ENCODE measurements at places on chromosomes 6 and 20.

GRCh38 chr20:25237610-25238318 is 10.1 kb upstream of the PYGB start:
- DNase-seq = no peak

DNA sequence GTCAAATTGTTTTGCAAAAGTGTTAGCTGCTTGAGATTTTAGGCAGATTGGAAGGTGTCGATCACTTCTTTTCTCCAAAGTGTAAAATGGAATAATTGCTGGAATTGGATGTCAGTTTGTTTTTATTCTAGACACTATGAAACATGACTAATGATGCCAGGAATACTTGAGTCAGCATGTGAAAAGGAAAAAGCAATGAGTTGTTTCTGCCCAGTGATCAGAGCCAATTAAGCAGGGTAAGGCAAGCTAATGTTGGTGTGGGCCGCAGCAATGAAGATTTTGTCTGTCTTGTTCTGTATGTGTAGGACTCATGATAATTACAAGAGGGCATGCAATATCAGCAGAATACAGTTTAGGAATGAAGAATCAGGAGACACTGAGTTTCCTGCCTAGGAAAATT is 110.3 kb downstream of the CARMIL1 start:
- no peak for DNase-seq

DNA sequence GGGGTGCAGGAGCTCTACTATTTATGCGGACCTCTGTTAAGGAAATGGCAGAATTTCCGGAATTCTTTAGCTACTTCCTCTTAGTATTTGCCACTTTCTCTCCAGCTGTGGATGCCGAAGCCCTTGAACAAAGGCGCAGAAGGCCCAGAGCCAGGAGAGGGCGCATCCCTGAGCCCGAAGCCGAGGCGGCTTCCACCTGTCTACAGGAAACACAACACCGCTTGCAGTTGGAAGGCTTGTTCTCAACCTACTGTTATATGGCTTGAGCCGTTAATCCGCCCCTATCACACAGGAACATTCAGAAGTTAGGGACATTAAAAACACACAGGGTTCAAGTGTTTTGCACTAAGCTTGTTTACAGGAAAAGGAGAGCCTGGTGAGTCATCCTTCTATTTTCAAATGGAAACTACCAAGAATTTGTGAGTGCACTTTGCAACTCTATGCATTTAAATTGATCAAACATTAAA is 417.1 kb downstream of the BCKDHB start:
- no peak for DNase-seq

DNA sequence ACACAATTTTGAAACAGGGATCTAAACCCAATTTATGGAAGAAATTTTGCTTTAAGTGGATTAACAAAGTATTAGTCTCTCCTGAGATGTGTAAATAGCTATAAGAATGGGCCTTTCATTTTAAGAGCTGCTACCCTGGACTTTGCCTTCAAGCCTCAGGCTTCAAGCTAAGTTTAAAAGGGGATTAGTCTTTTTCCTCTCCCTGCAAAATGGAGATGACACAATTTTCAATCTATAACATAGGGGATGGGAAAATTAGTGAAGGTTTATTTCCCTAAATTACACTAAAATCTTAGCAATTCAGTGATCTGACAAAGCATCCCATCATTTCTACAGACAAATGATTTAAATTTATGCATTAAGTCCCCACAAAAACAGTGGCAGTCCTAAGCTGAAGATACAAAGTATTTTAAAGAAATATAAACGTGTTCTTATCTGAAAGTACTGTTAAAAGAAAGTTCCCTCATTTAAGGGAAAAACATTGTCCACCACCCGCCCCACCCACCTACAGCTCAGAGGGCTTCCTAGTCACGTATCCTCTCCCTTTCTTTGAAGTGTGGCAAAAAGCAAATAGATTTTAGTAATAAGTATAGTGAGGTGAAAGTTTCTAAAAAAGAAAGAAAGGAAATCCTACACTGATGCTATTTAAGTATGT is 14.5 kb downstream of the ARHGAP18 start:
- no peak for DNase-seq

- DNase-seq = no peak
Measured at GRCh38 chr6:3943331-3943765, 94.2 kb downstream of the FAM50B start.

All from GM12891 (cell line).